ENCODE measurements at places on chromosomes 3 and 15. TPM values are rescaled to one million over a fixed set of nuclear protein-coding genes. Genes with fewer than 3 reads are reported as not detected.

The PRKCI gene
- total RNA-seq = 78.1 TPM

The ATOSA gene
- 88.7 TPM for total RNA-seq

- no peak for DNase-seq
Observed at GRCh38 chr3:106290304-106290997, 421.6 kb upstream of the CBLB start.

DNA sequence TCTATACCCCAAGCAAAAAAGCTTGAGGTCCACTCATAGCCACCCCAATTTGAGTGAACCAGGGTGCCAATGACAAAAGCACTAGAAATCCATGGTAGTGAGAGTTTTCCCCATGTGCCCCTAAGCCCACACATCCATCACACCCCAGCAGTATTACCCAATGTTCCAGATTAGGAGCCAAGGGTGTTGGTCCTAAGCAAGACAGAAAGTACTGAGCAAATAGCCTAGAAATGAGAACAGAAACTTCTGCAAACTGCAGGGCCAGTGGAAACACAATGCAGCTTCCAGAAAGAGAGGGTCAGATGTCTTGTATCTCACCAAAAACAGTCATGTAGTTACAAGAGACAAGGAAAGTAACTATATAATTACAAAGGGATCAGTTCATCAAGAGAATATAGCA is 10.9 kb upstream of the OXTR start:
- DNase-seq = no peak

DNA sequence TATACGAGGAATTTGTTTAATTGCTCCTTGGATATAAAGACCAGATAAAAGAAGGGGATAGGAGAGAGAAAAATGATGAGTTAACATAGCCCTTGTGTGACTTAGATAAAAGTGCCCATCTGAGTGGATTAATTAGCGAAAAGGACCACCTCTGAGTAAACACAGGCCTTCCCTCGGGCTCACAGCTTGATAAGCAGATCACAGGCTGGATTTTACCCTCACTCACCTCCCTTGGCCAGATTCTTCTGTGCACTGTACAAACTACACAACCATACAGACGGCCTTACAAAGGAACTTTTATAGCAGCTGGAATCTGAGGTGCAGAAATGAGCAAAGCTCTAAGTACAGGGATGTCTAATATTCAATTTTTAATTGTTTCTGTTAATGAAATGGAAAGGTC is 112.4 kb upstream of the STT3B start:
- DNase-seq = no peak

- DNase-seq = no peak
Observed at GRCh38 chr3:33636125-33636850, 81.8 kb downstream of the CLASP2 start.

Measured in thyroid gland (tissue), 4 donors.